ENCODE measurements at places on chromosomes 11 and 22.

- DNase-seq = no peak
Observed at GRCh38 chr11:8017071-8017470, 29.9 kb downstream of the EIF3F start.

GRCh38 chr11:16364254-16364653 is 7.9 kb upstream of the SOX6 start:
- DNase-seq = no peak

DNA sequence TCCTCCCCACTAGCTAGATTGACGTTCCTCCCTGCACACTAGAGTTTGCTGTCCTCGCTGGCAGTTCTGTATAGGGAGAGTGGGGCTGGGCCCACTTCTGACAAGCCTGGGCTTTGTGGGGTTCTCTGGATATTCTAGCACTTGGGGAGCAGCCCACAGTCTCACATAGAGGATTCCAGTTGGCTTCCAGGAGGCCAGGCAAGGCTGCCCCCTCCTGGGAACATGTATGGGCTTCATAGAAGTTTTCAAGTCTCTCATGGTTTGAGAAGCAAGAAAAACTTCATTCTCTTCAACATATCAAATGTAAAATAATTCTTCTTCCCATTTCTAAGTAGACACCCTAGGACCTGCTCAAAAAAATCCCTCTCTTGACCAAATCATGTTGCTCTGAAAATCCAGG is 87.5 kb downstream of the NAV2 start:
- DNase-seq = no peak

DNA sequence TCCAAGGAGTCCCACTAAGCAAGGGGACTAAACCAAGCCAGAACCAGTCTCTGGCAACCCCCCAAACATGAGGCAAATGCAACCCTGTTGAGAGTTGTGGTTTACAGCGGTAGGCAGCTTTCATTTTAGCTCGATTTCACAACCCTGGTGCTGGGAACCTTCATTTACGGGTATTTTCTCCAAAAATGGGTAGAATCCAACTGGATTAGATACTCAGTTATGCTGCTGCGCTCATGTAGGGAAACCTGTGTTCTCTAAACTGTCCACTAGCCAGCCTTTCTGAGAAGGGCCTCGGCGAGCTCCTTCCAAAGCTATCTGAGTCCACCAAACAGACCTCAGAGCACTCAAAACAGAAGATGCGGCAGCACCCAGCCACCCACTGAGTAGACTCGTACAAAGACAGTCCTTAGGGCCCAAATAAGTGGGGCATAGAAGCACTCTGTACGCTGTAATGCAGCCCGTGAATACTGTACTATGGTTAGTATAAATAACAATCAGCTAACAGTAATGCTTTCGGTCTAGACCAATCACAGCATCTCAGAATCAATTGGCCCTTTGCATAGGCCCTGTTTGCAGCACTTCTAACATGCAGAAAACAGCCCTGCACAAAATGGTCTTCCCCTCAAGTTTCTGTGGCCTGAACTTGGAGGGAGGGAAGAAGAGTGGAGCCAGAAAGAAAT is 104.7 kb downstream of the ETS1 start:
- no peak for DNase-seq

GRCh38 chr11:77908835-77909234 is 85.6 kb downstream of the INTS4 start:
- no peak for DNase-seq

GRCh38 chr11:115884800-115885534 is 380.8 kb upstream of the CADM1 start:
- no peak for DNase-seq

All from HuH-7 (cell line).